Erythroblast (primary cell): ENCODE measurements at places on chromosomes 3 and 15.

GRCh38 chr3:138066383-138066782 lies 49.0 kb downstream of the DZIP1L start:
- DNase-seq: no peak

- DNase-seq: no peak
Observed at GRCh38 chr15:73573572-73573971, 59.6 kb downstream of the NPTN start.

DNA sequence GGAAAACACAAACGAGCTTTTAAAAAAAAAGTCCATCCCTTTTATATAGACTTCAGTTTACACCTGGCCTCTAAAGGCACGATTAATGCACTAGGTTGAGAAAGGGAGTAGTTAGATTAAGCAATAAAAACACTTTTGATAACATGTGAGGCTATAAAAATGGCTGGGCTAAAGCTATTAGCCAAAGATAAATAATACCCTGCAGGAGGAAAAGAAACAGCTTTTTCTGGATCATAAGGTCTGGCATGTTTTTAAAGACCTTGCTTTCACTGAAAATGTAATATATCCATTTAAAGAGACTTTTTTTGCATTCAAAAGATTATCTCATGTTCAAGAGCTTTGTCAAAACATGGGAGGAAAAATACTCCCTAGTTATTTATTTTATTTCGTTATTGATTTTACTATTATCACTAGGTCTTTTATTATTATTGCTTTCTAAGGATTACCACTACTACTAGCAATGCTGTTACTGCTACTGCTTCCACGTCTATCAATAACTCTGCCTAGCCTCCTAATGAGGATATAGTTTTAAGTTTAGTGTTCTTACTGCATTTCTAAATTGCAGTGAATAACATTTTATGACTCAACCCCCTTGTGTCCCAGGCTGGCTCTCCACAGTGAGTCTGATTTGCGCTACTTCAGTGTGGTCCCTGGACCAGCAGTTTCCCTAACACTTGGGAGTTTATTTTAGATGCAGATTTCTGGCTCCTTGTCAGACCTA lies 93.4 kb downstream of the THRB start:
- DNase-seq: no peak

DNA sequence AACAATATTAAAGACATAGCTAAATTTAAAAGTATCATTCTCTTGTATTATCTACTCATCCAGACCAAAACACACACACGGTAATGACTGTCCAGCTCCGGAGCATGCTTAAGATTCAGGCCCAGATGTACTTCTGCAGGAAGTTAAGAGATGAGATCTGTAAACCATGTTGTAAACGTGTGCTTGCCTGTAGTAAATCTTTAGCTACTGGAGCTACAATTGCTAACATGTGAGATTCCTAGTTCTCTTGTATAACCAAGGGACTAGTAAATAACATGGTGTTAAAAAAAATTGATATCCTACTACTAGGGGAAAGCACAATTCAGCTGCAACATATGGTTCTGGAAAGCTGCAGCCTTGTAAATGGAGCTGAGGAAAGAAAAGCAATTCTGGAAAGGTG lies 651.7 kb upstream of the CCDC54 start:
- DNase-seq: no peak

DNA sequence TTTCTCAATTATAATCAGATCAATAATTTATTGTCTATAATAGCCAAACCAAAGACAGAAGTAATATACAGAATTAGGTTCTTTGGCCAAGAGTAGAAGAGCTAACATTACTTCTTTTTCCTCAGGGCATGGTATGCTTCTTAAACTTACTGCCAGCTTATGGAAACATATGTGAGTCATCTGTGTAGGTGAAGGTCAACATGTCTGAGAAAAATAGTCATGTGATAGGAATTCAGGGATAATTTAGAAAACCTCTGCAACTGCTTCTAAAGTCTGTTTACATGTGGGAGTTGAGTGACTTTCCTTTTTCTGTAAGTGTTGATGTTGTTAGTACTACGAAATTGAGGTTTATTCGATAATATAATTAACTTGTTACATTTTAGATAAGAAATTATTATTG lies 19.2 kb upstream of the MAP6D1 start:
- no peak for DNase-seq

- peak; percentile 10 for DNase-seq
Observed at GRCh38 chr3:125646581-125646980, 51.3 kb upstream of the OSBPL11 start.

DNA sequence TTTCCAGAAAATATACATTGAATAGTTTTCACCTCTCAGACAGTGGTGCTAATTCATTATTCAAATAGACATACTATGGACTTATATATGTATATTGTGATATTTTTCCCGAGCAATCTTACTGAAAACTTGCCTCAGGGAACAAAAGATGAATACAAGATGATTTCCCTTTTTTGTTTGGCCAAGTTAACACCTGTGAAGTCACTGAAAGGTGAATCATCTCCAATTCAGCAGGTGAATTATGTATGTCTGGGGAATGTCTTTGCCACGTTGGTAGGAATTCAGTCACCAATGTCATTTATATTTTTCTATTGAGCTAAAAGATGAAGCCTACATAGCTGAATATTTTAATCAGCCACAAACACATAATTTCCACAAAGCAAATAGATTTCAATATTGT lies 88.2 kb downstream of the GPR156 start:
- DNase-seq: no peak

DNA sequence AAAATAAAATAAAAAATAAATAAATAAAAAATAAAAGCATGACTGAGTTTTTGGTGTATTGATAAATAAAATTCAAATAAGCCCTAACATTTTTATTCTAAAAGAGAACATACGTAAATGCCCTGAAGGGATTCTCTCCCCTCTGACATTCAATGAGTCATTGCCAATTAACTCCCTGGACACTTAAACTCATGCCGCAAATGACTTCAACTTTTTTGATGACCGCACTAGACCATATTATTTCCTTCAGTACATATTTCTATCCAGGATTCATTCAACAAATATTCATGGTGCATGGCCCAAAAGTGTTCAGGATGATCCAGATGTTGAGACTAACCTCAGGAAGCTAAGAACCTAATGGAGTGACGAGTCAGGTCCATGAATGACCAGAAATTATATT lies 195.9 kb upstream of the LRRN1 start:
- no peak for DNase-seq

- DNase-seq: no peak
Observed at GRCh38 chr3:74001436-74001835, 376.7 kb upstream of the PDZRN3 start.

- DNase-seq: no peak
Observed at GRCh38 chr15:82186719-82187406, 75.7 kb downstream of the EFL1 start.

DNA sequence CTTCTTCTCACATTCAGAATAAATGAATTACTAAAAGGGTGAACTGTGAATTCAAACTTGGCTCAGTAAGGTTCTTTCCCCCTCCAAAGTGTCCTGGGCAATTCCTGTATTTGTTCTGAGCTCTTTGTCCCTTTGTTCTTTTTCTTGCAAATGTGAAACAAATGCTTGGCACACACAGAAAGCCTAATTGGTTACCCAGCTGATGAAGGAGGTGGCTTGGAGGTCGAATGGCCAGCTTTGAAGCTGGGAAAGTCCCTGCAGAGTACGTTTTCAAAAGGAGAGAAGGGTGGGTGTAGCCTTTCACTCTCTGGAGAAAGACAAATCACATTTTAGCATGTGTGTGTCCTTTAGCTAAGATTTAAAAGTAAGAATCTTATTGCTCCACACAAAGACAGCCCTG lies 154.4 kb downstream of the PEX5L start:
- no peak for DNase-seq

DNA sequence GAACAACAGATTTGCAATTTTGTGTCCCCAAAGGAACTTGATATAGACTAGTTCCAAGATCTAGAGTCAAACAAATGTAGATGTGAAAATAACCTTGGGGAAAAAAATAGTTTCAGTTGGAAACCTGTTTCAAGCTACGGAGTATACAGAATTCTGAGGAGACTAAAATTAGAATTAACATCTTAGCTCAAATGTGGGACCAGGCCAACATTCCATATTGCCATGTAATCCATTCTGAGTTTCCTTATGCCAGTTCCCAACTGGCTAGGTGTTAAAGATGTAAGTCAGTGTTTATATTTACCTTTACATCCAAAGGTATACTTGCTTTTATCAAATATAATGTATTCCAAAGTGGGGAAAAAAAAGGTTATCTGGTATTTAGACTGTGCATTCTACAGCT lies 76.3 kb downstream of the UBE3A start:
- no peak for DNase-seq

DNA sequence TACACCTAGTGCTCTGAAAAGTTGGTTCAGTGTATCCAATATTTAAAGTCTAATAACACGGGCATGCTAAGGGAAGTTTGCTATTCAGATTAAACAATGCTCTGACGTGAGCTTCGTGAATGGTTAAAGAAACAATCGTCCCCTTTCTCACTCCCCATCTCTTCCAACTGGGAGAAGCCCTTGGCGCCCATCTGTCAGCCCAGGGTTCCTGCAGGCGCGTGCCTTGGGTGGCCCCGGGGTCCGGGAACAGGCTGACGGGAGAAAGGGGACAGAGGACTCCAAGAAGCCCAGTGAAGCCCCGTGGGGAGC lies 413 bp downstream of the SEC22C start:
- DNase-seq: no peak

GRCh38 chr3:124997303-124998246 lies 58.2 kb downstream of the HEG1 start:
- no peak for DNase-seq

DNA sequence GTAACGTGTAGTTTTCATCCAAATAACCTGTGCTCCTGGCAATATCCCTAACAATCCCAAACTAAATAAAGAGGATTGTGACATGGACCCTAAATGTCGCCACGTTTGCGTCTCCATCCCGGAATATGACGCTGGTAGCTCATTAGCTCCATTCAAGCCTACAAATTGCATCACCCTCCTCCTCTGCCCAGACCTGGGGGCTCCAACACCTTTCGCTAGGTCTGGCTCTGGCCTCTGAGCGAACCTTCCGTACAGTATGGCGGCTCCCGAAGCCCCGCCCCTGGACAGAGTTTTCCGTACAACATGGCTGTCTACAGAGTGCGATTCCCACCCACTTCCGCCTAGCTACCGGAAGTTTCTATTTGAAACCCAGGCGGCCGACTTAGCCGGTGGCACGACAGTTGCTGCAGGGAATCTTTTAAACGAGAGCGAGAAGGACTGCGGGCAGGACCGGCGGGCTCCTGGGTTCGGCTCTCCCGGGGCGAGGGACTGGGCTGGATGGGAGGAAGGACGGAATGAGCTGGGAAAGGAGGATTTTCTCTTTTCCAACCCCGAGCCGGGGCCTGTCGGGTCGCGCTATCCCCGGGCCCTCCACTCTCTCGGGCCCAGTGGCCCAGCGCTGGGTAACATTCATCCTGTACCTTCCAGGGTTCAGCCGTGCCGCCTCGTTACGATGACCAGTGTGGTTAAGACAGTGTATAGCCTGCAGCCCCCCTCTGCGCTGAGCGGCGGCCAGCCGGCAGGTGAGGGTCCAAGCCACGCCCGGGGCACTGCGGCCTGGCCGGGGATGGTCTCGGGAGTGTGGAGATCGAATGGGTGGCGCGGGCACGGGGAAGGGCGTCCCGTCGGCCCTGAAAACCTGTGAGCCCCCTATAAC lies at the start of gene KNSTRN:
Gene KNSTRN (plus strand): TSS at position 142 of the 877 bp plus-strand sequence. CDS start 115 bp downstream, at position 257.
- DNase-seq: peak; percentile 96

- no peak for DNase-seq
Observed at GRCh38 chr3:24344784-24345439, 149.7 kb downstream of the THRB start.

- no peak for DNase-seq
Observed at GRCh38 chr3:136883967-136884720, 22.1 kb downstream of the NCK1 start.

DNA sequence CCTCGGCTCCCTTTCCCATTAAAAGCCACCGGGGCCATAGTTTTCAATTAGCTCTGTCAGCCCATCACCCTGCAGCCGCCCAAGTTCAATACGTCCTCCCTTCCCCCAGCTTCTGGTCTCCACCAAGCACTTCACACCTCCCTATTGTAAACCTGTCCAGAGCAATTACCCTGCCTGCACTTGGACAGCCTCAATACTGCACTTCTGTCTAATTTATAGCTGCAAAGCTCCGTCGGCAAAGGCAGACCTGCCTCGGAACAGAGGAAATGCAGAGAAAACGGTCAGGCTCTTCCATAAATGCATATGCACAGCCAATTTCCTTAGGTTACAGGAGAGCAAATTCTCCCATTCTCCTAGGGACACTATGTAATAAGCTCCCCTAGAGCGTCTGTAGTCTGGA lies 21.9 kb downstream of the LRIG1 start:
- DNase-seq: no peak
